ENCODE measurements at places on chromosomes 6 and 20. TPM values are rescaled to one million over a fixed set of nuclear protein-coding genes. Genes with fewer than 3 reads are reported as not detected.

LY6G5C gene
- total RNA-seq = 2.3 TPM

GRCh38 chr6:63319939-63320338, at the start of gene LGSN:
Gene LGSN (minus strand): TSS chr6:63319983. CDS start chr6:63319943, 40 bp downstream.
- no peak for DNase-seq
- H3K4me3 ChIP-seq = no peak within 1 kb of the TSS
- peaks cover 2% of the 10 kb centered on the region for H3K27me3 ChIP-seq
- H3K36me3 ChIP-seq = no peaks in the 10 kb centered on the region

GRCh38 chr20:35301426-35301825, 9.2 kb upstream of the FAM83C start:
- DNase-seq = no peak
- H3K4me3 ChIP-seq = no peak overlapping the region
- H3K27me3 ChIP-seq = peaks cover 6% of the 10 kb centered on the region
- H3K4me1 ChIP-seq = peaks cover 1% of the 10 kb centered on the region

DNA sequence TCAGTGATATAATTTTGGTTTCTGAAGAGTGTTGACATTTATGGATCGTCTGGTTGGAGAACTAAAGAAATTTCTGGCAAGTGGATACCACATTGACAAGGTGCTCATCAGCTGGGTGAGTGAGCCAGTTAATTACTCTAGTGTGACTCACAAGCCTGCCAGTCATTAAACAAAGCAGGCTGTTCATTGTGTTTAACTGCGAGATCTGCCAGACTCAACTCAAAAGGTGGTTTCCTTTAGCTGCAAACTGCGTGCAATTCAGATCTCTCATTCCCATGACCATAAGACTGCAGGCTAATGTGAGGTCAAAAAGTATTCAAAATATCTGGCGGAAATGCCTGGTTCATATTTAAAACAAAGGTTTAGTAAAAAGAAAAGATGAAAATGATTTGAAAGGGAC, 32.5 kb upstream of the IYD start:
- no peak overlapping the region for H3K4me3 ChIP-seq
- DNase-seq = no peak
- H3K27me3 ChIP-seq = peaks cover 9% of the 10 kb centered on the region
- H3K36me3 ChIP-seq = no peaks in the 10 kb centered on the region

IL20RA gene
- 2.1 TPM for total RNA-seq
